ENCODE measurements at places on chromosomes 13 and 19.
A peak's percentile ranks its signal among the peaks of the same experiment; 100 is the strongest.

DNA sequence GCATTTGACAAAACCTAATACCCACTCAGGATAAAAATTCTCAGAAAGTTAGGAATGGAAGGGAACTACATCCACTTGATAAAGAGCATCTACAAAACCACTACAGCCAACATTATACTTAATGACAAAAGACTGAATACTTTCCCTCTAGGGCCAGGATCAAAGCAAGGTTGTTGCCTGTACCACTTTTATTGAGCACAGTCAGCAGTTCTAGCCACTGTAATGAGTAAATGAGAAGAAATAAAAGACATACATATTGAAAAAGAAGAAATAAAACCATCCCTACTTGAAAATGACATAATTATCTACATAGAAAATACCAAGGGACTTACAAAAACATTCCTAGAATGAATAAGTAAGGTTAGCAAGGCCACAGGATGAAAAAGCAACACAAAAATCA lies 194.8 kb upstream of the ZNF507 start:
- no peak for DNase-seq
- no peak overlapping the region for H3K27ac ChIP-seq
- no peaks in the 10 kb centered on the region for H3K27me3 ChIP-seq
- no peak overlapping the region for H3K4me3 ChIP-seq
- no peaks in the 10 kb centered on the region for H3K4me1 ChIP-seq

DNA sequence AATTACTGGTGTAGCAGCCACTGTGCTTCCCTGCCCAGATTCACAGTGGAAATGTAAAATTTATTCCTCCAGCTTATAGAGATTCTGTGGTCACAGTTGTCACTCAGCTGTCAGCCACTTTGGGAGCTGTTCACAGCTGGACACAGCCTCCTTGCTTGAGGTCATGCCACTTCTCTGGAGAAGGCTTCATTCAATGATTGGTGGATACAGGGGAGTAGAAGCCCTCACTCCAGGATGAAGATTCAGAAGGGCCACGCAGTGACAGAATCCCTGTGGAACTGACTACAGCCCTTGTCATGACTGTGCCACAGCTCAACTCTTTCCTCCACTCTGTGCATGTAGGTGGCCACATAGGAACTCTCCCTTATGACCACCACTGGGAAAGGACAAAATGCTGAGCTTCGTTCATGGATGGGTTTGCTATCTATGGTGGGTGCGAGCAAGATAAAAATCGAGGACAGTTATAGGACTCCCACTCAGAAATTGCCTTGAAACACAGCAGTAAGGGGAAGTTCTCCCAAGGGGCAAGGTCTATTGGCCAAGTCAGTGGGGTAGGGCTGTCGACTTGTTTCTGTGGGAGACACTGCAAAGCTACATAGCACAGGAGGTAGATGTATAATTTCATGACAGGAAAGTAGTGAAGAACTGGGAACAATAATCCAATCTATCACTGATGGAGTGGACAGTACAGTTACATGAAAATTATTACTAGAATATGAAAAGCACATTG lies 98.7 kb downstream of the CCNA1 start:
- H3K36me3 ChIP-seq, result no peaks in the 10 kb centered on the region
- H3K27ac ChIP-seq, result no peak overlapping the region
- no peaks in the 10 kb centered on the region for H3K27me3 ChIP-seq
- H3K4me1 ChIP-seq, result no peaks in the 10 kb centered on the region
- DNase-seq, result no peak

DNA sequence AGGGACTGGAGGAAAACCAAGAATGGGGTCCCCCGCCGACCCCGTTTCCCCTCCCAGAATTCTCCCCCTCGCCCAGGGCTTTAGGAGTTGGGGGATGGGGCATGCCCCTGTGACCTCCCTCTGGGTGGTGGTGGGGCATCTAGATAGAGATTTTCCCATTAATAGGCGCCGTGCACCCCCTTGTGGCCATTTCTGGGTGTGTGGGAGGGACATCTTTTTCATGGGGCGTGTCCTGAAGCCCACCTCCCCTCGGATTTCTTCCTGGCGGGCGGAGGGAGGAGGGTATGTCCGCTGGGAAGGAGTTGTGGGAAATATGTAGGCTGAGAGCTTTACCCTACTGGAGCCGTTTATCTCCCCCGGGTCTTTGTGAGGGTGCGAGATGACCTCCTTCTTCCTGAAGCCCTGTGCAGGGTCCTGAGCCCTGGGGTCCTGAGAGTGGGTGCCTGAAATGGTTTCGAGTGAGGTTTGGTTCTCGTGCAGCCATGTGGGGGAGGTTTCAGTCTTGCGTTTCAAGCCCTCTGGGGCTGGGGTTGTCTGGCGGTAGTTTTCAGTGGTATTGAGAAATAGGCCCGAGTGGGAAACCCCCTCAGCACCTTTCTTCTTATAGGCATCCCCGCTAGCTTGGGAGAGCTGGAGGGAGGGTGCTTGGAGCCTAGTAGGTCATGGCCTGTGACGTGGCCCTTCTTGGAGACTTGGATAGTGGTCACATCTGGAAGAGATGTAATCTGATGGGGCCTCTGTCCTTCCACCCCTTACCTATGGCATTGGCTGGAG lies 1.0 kb downstream of the PRMT1 start:
- H3K27me3 ChIP-seq, result no peaks in the 10 kb centered on the region
- H3K4me1 ChIP-seq, result peaks cover 44% of the 10 kb centered on the region
- H3K36me3 ChIP-seq, result peaks cover 17% of the 10 kb centered on the region
- DNase-seq, result peak; percentile 84
- H3K27ac ChIP-seq, result peak overlapping the region; percentile 92

GRCh38 chr19:338421-338820 lies 6.2 kb downstream of the MIER2 start:
- peaks cover 31% of the 10 kb centered on the region for H3K4me1 ChIP-seq
- no peak overlapping the region for H3K27ac ChIP-seq
- H3K27me3 ChIP-seq, result no peaks in the 10 kb centered on the region
- no peak overlapping the region for H3K4me3 ChIP-seq
- peaks cover 28% of the 10 kb centered on the region for H3K36me3 ChIP-seq

DNA sequence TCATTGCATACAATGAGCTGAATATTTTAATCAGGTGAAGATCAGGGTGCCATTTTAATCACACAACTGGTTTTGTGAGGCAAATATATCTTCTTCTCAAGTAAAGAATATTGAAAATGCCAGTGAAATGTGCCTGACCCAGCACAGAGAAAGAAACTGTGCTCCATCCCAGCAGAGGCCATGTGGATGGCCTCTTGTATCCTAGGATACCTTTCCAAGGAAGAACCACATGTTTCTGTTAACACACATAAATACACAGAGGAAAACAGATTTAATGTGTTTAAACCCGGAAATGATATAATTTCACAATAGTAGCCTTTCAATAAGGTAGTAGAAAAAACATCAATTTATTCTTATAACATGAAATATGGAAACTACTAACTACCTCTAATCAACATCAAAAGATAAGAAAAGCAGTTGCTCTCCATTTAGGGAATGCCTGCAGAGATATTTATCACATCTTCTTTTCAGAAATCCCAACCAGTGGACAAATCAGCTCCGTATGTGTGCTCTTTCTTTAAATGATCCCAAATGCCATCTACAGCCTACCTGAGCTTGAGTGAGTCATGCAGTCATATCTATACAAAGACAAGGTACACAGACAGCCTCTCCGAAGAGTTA lies 157.1 kb downstream of the FGF14 start:
- H3K27me3 ChIP-seq, result peaks cover 3% of the 10 kb centered on the region
- H3K4me3 ChIP-seq, result no peak overlapping the region
- no peaks in the 10 kb centered on the region for H3K36me3 ChIP-seq
- no peaks in the 10 kb centered on the region for H3K4me1 ChIP-seq

DNA sequence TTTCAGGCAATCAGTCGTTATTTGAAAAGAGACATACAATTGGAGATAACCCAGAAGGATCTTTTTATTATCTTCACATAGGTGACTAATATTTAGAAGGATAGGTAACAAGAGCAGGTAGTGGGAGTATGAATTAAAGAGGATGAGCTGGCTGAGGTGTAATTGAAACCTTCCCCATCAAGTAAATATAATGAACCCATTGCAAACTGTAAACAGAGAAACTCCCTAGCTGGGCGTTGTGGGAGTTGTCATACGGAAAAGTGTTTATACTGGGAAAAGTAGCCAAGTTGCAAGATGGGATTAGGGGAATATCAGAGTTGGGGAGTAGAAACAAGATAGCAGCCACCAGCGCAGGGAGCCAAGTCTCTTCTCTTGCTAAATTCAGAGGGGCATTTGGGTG lies 448.4 kb downstream of the COG6 start:
- H3K4me1 ChIP-seq, result peaks cover 28% of the 10 kb centered on the region
- no peak for DNase-seq
- no peak overlapping the region for H3K27ac ChIP-seq
- H3K27me3 ChIP-seq, result no peaks in the 10 kb centered on the region
- no peak overlapping the region for H3K4me3 ChIP-seq

- H3K4me3 ChIP-seq, result no peak overlapping the region
- peaks cover 8% of the 10 kb centered on the region for H3K4me1 ChIP-seq
- H3K36me3 ChIP-seq, result no peaks in the 10 kb centered on the region
- H3K27me3 ChIP-seq, result peaks cover 4% of the 10 kb centered on the region
- H3K27ac ChIP-seq, result no peak overlapping the region
Measured at GRCh38 chr19:35291259-35291658, 702 bp upstream of the MAG start.

- no peaks in the 10 kb centered on the region for H3K27me3 ChIP-seq
- peaks cover 4% of the 10 kb centered on the region for H3K36me3 ChIP-seq
- H3K4me1 ChIP-seq, result peaks cover 28% of the 10 kb centered on the region
- DNase-seq, result no peak
- H3K27ac ChIP-seq, result no peak overlapping the region
- H3K4me3 ChIP-seq, result no peak overlapping the region
Measured at GRCh38 chr19:2771786-2772674, 11.0 kb downstream of the SGTA start.

GRCh38 chr19:54523403-54523802 lies 20.8 kb downstream of the LAIR2 start:
- peak overlapping the region; percentile 58 for H3K27ac ChIP-seq
- no peak overlapping the region for H3K4me3 ChIP-seq
- peaks cover 51% of the 10 kb centered on the region for H3K4me1 ChIP-seq
- no peaks in the 10 kb centered on the region for H3K36me3 ChIP-seq
- peaks cover 19% of the 10 kb centered on the region for H3K27me3 ChIP-seq

DNA sequence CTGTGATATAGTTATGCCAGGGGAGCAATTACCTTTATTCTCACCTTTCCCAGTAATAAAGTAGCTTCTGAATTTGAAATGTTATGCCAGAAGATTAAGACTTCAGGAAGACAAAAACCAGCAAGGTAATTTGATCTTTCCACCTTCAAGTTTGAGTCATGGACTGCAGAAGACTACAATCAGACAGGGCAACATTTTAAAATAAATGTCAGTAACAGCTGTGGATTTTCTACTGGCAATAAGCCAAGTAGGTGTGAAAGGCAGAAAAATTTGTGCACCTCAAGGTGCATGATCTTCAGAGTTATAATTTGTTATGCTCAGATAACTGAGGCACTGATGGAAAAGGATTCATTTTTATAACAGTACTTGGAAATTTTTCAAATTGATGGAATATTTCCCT lies 54.9 kb downstream of the SLITRK1 start:
- no peak for DNase-seq
- no peaks in the 10 kb centered on the region for H3K36me3 ChIP-seq
- no peak overlapping the region for H3K27ac ChIP-seq
- no peak overlapping the region for H3K4me3 ChIP-seq
- H3K4me1 ChIP-seq, result no peaks in the 10 kb centered on the region

DNA sequence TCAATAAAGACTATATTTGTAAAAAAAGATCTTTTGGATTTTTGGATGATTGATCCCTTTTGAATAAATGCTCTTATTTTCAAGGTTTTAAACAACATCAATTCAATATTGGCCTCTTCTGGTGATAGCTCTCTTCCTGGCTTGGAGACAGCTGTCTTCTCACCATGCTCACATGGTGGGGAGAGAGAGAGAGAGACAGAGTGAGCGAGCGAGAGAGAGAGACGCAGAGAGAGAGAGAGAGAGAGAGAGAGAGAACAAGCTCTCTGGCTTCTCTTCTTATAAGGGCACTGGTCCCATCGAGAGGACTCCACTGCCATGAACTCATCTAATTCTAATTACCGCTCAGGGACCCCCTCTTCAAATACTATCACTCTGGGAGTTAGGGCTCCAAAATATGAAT lies 32.1 kb upstream of the FARP1 start:
- H3K27ac ChIP-seq, result no peak overlapping the region
- H3K4me3 ChIP-seq, result no peak overlapping the region
- no peaks in the 10 kb centered on the region for H3K4me1 ChIP-seq
- H3K36me3 ChIP-seq, result no peaks in the 10 kb centered on the region
- H3K27me3 ChIP-seq, result no peaks in the 10 kb centered on the region

DNA sequence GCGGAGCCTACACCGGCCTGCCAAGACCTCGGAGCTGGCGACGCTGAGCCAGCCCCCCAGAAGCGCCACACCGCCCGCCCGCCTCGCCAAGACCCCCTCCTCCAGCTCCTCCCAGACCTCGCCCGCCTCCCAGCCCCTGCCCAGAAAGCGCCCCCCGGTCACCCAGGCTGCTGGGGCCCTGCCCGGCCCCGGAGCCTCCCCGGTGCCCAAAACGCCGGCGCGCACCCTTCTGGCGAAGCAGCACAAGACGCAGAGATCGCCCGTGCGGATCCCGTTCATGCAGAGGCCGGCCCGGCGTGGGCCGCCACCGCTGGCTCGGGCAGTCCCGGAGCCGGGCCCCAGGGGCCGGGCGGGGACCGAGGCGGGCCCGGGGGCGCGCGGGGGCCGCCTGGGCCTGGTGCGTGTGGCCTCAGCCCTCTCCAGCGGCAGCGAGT lies 10.2 kb downstream of the C19orf25 start:
- H3K4me1 ChIP-seq, result peaks cover 13% of the 10 kb centered on the region
- H3K36me3 ChIP-seq, result no peaks in the 10 kb centered on the region
- peak; percentile 36 for DNase-seq
- no peak overlapping the region for H3K27ac ChIP-seq
- peaks cover 11% of the 10 kb centered on the region for H3K27me3 ChIP-seq

DNA sequence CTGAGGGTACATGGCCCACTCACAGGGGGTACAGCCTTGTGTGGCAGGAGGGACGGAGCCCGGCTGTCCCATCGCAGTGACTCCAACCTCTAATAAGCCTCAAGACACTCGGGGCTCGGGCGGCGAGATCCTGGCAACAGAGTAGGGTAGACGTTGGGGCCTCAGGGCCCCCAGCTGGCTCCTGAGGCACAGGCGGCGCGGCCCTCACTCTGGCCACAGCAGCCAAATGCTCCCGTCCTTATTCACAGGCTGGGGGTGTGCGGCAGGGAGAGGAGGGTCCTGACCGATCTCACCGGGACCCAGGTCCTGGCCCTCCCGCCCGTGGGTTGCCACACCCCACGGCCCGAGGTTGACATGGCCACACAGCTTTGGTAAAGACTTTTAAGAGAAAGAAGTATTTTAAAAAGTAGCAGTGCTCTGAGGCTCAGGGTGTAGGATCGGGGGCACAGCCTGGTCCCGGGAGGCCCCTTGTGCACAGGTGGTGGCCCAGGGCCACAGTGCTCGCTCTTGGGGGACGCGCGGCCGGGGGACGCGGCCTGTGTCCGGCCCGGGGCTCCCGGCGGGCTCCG lies 7.6 kb downstream of the SLC39A3 start:
- no peaks in the 10 kb centered on the region for H3K27me3 ChIP-seq
- H3K4me1 ChIP-seq, result no peaks in the 10 kb centered on the region
- no peak for DNase-seq
- no peak overlapping the region for H3K4me3 ChIP-seq
- H3K27ac ChIP-seq, result no peak overlapping the region

DNA sequence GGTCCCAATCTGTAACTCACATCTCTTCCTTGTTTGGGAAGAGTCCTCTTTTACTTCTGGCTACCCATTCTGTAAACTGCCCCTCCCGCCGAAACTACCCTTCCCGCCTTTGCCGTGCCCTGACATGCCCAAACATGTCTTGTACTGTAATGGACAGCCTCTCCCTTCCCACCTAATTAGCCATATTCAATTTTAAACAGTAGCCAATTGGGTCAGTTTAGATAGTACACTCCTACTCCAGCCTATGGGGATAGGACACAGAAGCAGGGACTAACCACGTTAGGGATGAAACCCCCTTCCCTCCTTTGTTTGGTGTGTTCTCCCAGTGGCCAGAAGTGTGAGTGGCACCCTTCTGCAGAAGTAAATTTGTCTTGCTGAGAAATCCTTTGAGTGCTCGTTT lies 34.2 kb downstream of the SACS start:
- no peak overlapping the region for H3K4me3 ChIP-seq
- no peak overlapping the region for H3K27ac ChIP-seq
- H3K27me3 ChIP-seq, result peaks cover 11% of the 10 kb centered on the region
- H3K4me1 ChIP-seq, result no peaks in the 10 kb centered on the region

Data from activated CD4-positive, alpha-beta memory T cell treated with anti-CD3 and anti-CD28 coated beads, Interleukin-2, amount 10 ng/mL, durations not matched to agents 7 days and 5 days (primary cell).